Caudate nucleus (tissue), 63 donors: ENCODE measurements at places on chromosomes 12 and 14.

GRCh38 chr12:5523396-5524115, 91.6 kb downstream of the NTF3 start:
- DNase-seq, result no peak

DNA sequence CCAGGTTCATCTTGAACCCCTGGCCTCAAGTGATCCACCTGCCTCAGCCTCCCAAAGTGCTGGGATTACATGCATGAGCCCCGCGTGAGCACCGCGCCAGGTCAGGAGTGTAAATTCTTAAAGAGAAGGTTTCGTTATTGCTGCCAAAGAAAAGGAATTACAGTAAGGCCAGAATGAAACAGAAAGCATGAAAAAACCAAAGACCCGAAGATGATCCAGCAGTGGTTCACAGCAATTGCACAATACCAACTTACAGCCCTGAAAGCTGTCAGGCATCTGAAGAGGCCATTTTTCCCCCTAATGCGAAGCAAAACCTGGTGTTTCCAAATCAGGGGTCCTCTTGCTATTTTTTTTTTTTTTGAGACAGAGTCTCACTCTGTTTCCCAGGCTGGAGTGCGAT, 10.3 kb downstream of the RBM23 start:
- no peak for DNase-seq

DNA sequence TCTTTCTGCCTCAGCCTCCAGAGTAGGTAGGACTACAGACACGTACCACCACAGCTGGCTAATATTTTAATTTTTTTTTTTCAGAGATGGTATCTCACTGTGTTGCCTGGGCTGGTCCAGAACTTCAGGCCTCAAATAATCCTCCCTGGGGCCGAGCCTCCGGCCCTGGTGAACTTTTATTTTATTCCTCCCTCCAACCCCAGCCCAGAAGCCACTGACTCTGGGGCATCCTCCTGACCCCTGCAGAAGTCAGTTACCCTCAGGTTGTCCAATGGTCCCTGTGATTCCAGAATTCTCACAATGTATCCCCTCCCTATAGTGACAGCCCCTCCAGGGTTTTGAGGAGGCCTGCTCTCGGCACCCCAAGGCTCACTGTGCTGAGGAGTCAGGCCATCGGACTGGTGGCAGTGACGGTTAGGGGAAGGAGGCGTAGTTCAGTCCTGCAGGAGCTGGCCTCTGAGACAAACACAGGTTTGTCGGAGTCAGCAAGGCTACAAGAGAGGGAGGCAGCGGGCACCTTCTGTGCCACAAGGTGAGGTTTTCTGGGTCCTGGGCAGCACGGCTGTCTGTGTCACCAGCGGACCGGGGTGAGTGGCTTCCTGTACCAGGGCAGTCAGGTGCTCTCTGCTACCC, 19.4 kb upstream of the FIGNL2 start:
- no peak for DNase-seq

DNA sequence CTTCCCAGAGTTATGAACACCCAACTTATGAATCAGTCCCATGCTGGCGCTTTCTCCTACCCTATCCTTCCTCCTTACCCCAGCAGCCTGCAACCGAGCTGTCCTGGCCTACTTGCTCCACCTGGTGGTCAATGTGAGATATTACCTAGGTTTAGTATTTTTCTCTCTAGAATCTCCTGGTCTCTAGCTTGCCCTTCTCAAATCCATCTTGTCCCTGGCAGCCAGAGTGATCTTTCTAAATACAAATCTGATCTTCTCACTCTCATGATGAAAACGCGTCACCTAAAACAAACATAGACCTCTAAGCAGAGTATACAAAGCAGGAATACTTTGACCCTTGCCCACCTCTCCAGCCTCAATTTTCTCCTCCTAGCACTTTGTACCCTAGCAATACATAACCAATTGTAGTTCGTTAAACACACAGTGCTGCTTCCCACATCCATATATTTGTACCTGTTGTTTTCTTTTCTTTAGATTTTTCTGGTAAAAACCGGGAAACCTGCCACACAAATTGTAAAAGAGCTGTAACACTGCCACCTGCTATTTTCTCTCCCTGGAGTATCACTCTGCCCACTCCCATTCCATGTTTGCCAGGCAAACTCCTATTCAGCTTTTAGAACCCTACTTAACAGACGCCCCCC, 20.0 kb upstream of the TCP11L2 start:
- DNase-seq, result no peak

GRCh38 chr14:99930420-99931274, 134.6 kb upstream of the EVL start:
- DNase-seq, result no peak

- no peak for DNase-seq
Observed at GRCh38 chr12:65608319-65608916, 215.9 kb upstream of the HMGA2 start.

- no peak for DNase-seq
Observed at GRCh38 chr12:84415946-84416345, 496.7 kb downstream of the SLC6A15 start.

- no peak for DNase-seq
Observed at GRCh38 chr12:127613056-127613455, 653.9 kb upstream of the TMEM132C start.

GRCh38 chr12:32252199-32253073, 145.8 kb downstream of the BICD1 start:
- no peak for DNase-seq

GRCh38 chr14:24986206-24986893, 63.6 kb downstream of the STXBP6 start:
- no peak for DNase-seq
